ENCODE measurements at places on chromosomes 1 and 21.

GRCh38 chr1:26607186-26607585 is 77.6 kb downstream of the RPS6KA1 start:
- DNase-seq = no peak

DNA sequence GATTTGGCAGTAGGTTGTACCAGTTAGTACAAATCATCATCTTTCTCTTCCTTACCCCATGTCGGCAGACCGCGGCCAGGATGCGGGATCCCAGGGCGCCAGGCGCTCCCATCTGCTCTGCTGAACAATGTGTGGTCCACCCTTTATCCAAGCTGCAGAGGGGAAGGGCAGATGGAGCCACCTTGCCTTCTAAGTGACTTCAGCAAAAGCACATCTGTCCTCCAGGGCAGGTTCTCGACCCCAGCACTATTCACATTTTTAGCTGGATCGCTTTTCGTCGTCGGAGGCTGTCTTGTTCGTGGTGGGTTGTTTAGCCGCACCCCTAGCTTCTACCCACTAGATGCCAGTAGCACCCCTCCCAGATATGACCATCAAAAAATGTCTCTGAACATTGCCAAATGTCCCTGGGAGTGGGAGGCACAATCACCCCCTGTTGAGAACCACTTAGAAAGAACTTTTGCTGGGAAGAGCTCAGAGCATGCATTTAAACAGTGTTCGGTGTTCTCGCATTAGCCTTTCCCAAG is 58.1 kb upstream of the SIM2 start:
- no peak for DNase-seq

DNA sequence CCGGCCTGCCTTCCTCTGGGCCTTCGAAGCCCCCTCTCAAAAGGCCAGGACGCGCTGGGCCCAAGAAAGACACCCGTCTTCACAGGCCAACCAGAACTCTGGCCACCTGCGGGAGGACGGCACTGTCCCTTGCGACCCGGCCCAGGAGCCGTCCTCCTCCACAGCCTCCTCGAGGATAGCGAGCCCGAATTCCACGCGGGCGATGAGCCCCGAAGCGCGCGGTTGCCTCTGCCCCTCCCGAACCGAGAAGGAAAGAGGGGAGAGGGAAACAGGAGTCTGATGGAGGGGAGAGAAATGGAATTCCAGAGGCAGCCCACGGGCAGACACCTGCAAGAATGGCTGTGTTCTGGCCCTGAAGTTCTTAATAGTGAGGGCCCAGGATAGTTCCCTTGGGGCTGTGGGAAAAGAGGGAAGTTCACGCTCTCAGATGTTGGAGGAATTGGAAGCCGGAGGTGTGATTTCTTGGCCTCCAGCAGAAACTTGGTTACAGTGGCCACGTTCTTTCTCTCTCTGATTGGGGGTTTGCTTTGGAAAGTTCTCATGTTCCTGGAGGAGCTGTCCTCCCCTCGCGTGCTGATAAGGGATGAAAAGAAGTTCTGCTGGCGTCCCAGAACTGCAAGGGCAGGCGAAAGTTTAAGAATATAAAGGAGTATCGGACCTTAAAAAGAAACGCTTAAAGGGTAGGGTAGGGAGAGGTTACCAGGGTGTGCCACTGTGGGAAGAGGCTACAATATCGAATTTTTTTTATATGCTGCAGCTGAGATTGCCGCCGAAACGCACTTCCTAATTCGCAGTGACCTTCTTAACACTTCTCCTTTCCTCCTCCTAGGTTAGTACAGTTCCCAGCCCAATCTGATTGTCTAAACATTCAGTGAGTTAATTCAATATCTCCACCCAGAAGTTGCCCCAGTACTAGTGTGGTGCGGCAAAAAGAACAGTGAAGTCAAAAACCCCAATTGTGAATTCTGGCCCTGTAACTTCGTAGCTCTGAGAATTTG is 5.8 kb upstream of the SLC44A5 start:
- DNase-seq = no peak

DNA sequence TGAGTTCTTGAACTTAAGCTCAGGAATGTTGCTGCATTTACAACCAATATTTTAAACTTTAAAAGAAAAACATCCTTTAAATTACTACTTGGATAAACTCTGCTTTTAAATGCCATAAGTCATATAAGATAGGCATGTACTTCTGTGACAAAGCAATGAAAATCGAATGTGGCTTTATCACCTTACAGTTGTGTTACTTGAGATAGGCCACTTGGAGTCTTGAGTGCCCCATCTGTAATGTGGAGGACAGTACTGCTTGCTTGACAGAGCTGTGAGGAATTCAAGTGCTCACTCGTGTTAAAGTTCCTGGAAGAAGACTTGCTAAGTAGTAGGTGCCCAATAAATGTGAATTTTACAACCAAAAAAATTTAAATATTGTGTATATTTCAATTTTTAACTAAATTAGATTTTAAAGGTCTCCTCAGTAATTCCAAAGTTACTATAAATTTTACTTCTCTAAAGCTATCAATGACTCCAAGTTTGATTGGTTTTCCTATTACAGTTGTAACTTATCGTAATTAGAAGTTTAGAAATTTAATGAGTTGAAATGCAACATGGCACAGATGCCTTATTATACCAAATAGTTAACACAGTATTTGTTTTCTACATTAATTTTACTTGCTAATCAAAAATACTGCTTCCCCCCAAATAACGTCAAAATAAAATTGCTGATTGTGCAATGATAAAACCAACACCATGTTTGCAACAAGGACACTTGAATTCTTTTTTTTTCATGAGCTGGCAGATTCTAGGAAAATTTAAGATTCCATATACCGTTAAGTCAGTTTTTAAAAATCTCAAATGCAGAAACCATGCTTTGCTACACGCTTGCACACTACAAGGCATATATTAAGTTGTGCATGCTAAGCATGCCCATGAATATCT is 21.8 kb downstream of the PSMB2 start:
- no peak for DNase-seq

DNA sequence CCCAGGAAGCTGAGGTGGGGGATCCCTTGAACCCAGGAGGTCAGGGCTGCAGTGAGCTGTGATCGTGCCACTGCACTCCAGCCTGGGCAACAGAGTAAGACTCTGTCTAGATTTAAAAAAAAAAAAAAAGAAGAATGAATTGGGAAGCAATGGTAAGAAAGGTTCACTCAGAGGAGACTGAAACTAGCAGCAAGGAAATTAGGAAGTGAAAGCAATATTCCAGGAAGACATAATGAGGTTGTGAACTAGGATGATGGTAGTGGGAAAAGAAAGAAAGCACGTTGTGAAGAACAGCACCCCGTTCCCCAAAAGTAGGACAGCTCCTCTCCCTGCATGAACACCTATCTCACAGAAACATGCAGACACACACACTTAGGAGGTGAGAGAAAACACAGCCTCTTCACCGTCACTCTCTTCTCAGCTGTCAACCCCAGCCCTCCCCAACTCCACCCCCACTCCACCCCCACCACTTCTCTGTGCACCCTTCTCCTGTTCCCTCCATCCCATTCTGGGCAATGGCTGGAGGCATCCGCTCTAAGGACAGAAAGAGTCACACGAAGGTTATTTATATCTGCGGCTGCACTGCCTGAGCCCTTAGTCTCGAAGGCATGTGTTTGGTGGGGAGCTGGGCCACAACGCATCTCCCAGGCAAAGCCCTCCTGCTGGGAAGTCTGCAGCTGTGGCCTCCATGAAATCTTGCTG is 101.8 kb upstream of the LPGAT1 start:
- no peak for DNase-seq

DNA sequence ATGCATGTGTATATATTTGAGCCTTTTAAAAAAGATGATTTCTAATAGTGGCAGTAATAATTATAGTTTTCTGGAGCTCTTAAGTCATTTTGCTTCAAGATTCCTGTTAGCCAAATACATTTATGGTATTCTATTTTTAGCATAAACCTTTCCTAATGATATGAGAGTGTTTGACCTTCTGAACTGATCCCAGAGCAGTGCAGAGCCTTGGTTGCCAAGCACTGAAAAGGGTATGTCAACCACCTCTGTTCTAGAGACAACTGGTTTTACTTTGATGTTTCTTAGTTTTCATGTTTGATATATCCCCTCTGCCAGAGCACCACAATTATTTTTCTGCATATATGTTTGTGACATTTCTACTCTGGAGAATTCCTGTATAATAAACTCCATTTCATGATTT is 15.1 kb upstream of the KCNA3 start:
- no peak for DNase-seq

DNA sequence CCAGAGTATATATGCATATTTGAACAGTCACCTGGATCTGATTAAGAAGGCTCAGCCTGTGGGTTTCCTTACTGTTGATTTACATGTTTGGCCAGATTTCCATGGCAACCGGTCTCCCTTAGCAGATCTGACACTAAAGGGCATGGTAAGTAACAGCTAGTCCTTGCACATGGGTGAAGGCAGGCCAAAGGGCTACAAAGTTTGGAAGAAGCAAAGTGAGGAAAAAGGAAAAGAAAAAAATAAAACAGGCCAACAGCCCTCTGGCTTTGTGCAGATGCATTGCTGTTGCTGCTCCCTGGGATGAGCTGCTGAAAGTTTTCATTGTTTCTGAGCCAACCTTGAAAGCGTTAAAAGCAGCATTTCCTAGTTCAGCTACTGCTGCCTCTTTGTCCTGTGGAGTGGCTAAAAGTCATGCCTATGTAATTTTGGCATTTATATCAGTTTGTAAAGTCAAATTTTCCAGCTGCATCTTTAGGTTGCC is 176.5 kb upstream of the HOOK1 start:
- no peak for DNase-seq
